ENCODE measurements at places on chromosomes 1 and 21.

GRCh38 chr1:230701434-230701833 is 12.5 kb downstream of the AGT start:
- no peak for DNase-seq

- no peak for DNase-seq
Measured at GRCh38 chr21:36532769-36533467, 53.0 kb upstream of the CLDN14 start.

DNA sequence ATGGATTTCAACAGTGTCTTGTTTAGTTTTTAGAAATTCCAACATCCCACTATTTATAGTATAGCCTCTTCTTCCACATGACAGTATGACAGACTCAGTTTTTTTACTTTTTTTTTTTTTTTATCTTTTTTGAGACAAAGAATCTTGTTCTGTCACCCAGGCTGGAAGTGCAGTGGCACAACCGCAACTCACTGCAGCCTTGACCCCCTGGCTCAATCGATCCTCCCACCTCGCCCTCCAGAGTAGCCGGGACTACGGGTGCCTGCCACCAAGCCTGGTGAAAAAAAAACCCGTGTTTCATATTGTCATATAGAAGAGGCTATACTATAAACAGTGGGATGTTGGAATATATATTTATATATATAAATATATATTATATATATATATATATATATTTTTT is 1.2 kb upstream of the DR1 start:
- DNase-seq, result no peak

- no peak for DNase-seq
Measured at GRCh38 chr1:189149547-189150375, 1327.9 kb downstream of the BRINP3 start.

DNA sequence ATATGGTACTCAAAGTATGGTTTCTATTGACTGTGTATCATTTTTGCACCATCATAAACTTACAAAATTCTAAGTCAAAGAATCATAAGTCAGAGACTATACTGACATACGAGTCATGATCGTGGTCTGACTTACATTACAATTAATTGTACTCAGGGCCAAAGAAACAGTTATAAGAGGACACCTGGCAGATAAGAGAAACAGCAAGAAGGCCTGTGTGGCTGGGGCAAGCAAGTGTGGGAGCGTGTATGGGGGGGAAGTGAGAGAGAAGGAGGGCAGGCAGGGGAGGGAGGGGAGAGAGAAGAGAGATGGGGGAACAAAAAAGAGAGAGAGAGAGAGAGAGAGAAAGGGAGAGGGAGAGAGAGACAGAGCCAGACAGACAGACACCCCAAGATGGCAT is 70.9 kb downstream of the RERE start:
- DNase-seq, result no peak

DNA sequence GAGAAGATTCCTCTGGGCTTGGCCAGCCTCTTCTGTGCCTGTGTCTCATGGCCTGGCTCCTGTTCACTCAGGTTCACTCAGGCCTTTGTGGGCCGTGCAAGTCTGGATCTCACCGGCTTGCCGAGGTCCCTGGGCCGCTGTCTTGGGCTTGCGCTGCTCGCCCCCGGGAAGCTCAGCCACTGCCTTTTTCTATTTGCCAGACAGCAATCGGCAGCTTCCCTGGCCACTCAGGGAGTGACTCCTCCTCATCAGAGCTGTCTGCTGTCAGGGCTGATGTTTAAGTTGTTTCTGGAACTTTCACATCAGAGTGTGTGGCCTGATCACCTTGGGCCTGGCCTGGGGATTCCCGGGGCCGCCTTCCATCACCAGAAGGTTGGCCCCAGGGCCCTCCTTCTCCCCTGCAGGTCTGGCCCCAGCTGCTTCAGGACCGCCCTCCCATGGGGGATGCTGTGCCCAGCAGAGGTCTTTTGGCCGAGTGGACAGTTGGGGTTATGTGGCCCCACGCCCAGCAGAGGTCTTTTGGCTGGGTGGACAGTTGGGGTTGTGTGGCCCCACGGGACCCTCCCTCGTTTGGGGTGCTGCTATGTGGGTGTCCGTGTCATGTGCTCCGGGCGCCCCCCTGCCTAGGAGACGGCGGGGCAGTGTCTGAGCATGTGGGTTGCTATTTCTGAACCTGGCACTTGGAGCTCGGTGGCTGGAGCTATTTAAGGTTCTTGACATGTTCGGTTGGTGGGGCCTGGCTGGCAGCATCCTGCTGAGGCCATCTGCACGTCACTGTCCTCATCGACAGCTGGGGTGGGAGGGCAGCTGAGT is 12.5 kb downstream of the SLX9 start:
- DNase-seq, result no peak

GRCh38 chr1:232486006-232486405 is 143.9 kb downstream of the SIPA1L2 start:
- no peak for DNase-seq

GRCh38 chr1:194755241-194755994 is 1569.0 kb upstream of the B3GALT2 start:
- DNase-seq, result no peak

GRCh38 chr1:185479796-185480195 is 162.8 kb upstream of the IVNS1ABP start:
- DNase-seq, result no peak

GRCh38 chr1:147756341-147756740 is 4.1 kb downstream of the GJA5 start:
- DNase-seq, result no peak

- DNase-seq, result no peak
Measured at GRCh38 chr1:83130886-83131691, 867.8 kb downstream of the TTLL7 start.

DNA sequence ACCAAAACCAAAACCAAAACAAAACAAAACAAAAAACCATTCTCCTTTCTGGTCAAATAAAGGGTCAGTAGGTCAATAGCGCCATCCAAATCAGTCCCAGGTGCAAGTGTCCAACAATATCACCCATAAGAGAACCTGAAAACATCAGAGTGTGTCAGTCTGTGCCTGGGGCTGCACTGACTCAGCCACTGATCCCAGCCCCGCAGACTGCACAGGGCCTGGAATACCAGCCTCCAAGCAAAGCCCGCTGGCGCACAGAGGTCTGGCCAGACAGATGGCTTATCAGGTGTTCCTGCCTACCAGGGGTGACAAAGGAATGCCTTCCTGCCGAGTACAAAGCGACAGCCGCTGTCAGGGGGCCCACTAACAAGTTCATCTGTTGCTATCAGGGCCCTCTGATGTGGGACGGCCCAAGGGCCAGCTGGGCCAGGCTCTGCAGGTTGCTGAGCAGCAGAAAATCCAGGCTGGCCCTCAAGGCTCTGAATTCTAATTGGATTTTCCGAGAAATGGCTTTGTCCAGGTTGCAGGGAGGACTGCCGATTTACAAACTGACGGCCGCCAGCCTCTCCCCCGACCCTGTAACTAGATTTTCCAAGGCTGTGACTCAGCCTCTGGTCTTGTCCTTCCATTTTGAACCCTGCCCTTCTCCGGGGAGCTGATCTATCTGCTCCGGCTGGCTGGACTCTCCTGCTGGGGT is 13.7 kb upstream of the TMEM51 start:
- no peak for DNase-seq

DNA sequence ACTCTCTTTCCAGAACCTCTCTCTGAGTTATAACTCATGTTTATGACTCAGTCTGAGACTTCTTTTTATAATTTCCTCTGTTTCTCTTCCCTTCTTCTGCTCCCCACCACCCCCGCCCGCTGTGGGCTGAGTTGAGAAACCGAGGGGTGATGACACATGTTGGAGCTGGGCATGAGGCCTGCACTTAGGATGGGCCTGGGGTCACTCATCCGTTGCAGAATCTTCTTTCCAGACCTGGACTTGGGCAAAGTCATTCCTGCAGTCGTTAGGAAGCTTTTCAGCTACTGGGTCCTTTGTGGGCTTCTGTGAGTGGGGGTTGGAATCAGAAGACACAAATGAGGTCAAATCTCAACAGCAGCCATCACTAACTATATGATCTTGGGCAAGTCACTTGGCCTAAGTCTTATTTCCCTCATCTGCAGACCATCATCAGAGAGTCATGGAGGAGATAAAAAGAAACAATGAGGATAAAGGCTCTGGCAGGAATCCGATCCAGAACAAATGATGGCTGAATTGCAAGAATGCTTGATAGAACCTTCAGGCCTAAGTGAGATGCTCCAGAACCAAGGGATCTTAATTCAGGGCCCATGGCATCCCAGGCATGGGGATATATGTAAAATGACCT is 53.4 kb downstream of the RPS6KA1 start:
- DNase-seq, result peak; percentile 22

GRCh38 chr1:9302745-9303524 is 10.2 kb downstream of the SPSB1 start:
- peak; percentile 25 for DNase-seq

DNA sequence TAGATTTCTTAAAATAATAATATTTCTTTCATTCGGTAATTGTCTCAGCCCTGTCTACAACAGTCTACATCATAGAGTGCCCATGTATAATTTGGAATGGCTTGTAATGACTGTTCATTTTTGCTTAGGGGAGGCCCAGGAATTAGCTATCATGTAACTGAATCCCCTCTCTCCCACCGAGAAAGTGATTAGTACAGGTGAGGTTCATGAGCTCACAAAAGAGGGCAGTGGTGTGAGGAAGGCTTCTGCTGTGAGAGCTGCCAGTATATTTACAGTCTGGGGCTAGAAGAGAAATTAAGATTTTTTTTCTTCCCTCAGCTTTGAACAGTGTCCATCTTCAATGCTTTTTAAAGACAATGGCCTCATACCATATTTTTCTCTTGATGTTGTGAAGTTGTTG is 340.7 kb downstream of the ADGRL2 start:
- DNase-seq, result no peak

GRCh38 chr21:24045775-24046215 is 1561.5 kb downstream of the MRPL39 start:
- DNase-seq, result peak; percentile 48

DNA sequence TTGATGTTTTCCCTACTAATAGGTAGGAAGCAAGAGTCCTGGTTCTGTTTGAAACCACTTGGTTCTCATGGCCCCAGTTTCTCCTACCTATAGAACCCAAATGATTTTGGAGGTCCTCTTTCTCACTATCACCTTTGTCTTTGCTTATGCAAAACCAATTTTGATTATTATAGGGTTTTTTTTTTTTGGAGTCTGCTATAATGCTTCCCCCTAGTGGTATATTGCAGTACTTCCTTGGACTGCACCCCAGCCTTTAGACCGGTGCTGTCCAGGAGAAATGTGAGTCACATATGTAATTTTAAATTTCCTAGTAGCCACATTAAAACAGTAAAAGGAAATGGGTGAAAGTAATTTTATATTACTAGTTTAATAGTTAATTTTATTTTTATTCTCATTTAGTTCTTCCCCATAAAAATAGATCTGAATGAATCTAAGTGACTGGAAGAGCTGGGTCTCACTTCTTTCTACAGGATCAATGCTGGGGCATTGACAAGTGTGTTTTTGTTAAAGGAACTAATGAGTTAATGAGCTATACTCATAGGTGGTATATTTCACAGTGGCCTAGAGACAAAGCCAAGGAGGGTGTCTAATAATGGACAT is 10.6 kb downstream of the FCMR start:
- peak; percentile 80 for DNase-seq

GRCh38 chr1:107454791-107455190 is 314.0 kb downstream of the NTNG1 start:
- no peak for DNase-seq

- no peak for DNase-seq
Measured at GRCh38 chr21:21019681-21020080, 21.5 kb downstream of the NCAM2 start.

DNA sequence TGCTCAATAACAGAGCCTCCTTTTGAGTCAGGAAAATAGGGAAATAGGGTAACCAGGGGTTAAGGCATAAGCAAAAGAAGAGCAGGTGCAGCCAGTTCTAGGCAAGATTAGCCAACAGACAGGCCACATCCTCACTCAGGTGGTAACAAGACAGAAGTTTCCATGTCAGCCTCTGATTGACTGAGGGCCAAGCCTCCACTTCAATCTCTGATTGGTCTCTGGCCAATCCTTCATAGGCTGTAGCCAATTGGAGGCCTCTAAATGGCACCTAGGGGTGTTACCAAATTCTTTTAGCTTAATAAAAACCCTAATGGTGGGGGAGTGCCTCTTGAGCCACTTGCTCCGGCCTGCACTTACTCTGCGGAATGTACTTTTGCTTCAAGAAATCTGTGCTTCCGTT is 37.2 kb downstream of the LACTBL1 start:
- no peak for DNase-seq

- peak; percentile 98 for DNase-seq
Measured at GRCh38 chr1:39102537-39103327, 76.6 kb downstream of the NDUFS5 start.

GRCh38 chr1:201719812-201720521 is 109.0 kb upstream of the IPO9 start:
- peak; percentile 49 for DNase-seq

GRCh38 chr1:70707214-70707613 is 296.1 kb downstream of the CTH start:
- no peak for DNase-seq

- no peak for DNase-seq
Measured at GRCh38 chr1:239722035-239722434, 335.7 kb downstream of the CHRM3 start.

DNA sequence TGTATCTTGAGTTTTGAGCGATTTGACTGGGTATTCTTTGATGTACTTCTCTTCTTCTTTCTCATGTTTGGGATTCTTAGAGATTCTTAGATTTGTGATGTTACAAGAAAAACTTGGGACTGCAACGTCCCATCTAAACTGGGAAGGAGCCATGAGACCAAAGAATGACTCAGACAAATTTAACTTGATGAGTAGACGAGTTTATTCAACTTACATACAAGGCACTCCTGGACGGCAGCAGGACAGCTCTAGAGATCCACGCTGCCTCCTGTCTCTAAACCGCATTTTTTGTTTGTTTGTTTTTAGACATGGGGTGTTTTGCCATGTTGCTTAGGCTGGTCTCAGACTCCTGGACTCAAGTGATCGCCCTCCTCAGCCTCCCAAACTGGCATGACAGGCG is 137.1 kb downstream of the PIK3R3 start:
- DNase-seq, result no peak

GRCh38 chr1:31434101-31434871 is 21.3 kb downstream of the SERINC2 start:
- DNase-seq, result no peak

GRCh38 chr1:233406994-233407631 is 79.6 kb downstream of the MAP3K21 start:
- no peak for DNase-seq

DNA sequence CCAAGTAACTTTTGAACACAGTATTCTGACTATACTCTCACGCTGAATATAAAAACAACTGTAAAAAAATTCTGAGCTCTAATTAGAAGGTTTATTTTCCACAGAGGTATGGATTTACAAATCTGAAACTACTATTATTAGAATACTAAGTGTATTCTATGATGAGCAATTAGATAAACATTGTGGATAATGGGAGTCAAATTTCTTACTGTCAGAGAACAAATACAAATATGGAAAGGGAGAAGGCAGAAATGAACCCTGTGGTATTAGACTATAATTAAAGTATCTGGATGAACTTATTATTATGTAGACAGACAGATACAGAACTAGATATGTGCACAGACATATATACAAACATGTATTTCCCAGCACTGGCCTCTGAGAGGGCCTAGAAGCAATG is 22.6 kb downstream of the ALDH9A1 start:
- no peak for DNase-seq

DNA sequence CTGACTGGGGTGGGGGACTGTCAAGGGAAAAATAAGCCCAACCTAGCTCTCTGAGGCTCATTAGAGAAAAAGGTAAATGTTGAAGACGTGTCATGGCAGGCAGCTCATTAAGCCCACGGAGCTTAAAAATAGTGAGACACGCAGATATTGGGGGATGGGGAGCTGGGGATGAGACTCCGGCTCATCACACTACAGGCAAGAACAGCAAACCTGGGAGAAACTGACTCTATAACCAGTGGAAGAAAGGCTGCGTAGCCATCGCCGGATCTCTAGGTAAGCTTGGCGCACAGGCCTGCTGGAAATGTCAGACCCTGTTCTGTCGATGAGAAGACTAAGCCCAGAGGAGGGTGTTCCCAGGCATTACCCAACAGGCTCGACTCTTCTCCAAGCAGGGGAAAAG is 78.0 kb downstream of the SYT2 start:
- DNase-seq, result no peak
